ENCODE measurements at places on chromosomes 6 and 20.
A peak's percentile ranks its signal among the peaks of the same experiment; 100 is the strongest.

- no peak for DNase-seq
Measured at GRCh38 chr6:159023893-159024292, 20.9 kb downstream of the TAGAP start.

GRCh38 chr20:36483919-36484808 lies 57.2 kb upstream of the MYL9 start:
- no peak for DNase-seq

DNA sequence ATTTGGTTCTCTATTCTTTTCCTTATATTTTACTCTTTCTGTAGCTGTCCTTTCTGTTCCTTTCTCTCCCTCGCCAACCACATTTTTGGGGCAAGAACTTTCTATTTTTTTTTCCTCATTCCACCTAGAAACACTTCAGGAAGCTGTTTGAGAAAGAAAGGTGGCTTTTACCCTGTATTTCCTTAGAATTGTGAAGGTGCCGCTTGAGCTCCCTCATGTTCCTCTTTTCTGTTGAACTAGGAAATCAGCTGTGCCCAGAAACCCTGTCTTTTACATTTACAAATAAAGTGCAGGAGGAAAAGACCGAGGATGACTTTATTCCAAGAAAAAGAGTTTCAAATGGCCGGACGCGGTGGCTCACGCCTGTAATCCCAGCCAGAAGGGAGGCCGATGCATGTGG lies 38.2 kb downstream of the OR2B2 start:
- DNase-seq = no peak

- DNase-seq = no peak
Measured at GRCh38 chr6:153129873-153130514, 1.1 kb downstream of the RGS17 start.

DNA sequence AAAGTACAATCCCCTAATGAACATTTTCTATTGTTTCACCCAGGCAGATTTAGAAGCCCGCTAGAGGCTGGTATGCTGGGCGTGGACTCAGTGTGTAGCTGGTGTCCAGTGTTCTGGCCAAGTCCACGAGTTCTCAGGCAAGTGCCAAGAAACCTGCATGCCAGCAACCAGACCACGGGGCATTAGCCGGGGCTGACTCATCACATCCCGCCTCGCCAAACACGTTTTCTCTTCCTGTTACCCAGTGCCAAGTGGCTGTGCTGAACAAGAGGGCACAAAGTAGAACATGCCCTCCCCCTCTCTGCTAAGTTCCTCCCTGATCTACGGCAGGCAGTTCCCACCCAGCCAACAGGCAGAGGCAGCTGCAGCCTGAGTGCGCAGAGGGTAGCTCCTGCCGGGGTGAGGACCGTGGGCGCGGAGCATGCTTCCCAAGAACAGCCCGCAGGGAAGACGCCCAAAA lies 29.6 kb downstream of the RAMACL start:
- DNase-seq = peak; percentile 58

- no peak for DNase-seq
Measured at GRCh38 chr20:36307412-36308325, 1.5 kb downstream of the DLGAP4 start.

DNA sequence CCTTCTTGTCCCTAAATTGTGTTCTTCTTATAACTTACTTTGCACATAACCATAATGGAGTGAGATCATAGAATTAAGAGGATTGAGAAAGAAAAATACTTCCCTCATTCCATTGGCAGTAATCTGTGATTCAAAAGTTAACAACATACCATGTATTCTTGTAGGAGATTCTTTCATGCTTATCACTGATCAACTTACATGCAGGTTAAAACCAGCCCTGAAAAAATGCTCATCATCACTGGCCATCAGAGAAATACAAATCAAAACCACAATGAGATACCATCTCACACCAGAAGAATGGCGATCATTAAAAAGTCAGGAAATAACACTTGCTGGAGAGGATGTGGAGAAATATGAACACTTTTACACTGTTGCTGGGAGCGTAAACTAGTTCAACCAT lies 36.5 kb upstream of the GFRAL start:
- DNase-seq = no peak

DNA sequence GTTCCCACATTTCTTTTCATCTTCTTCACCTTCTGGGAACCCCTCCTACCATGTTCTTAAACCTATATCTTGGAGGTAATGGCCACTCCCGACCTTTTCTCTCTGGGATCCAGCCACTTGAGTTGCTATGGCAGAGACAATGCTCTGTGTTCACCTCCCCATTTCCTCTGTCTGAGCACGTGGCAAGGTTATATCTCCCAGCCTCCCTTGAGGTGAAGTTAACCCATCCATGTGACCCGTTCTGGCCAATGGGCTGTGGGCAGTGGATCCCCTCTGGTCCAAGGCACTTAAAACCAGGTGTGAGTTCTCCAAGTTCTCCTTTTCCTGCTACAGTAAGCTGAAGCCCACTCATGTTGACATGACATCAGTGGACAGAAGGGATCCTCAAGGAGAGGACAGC lies 261.4 kb downstream of the LRFN2 start:
- DNase-seq = no peak

DNA sequence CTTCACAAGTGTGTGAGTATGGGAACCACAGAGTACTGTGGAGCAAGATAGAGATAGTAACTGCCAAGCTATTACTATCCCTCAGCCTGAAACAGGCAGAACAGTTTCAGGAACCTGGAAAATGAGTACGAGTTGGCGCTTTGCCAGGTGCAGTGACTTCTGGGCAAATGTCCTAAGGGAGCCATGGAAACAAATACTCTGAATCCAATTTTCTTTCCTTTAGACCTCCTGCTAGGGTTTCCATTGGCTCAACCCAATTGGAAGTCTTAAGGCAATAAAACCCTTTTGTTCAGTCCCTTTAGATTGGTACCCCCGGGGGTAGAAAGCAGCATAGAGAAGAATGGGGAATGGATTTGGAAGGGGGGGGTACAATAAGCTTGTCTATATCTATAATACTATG lies 205.0 kb upstream of the EPHA7 start:
- DNase-seq = no peak

DNA sequence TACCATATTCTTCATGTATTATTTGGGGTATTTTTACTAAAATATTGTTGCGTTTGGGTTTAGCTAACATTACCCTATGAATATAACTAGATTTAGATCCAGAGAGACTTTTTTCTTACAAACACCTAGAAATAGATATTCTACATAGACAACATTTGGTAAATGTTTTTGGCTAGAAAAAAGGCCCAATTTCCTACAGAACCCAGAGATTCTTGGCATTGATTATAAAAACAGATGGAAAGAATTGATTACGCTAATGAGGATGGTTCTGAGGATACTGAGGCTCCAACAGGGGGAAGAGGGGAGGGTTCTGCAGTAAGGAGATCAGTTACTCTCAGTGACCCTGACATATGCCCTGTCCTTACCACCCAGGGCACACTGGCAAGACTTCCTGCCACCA lies 123.2 kb downstream of the IPCEF1 start:
- DNase-seq = no peak

- DNase-seq = no peak
Measured at GRCh38 chr6:27495386-27496135, 22.7 kb upstream of the ZNF184 start.

DNA sequence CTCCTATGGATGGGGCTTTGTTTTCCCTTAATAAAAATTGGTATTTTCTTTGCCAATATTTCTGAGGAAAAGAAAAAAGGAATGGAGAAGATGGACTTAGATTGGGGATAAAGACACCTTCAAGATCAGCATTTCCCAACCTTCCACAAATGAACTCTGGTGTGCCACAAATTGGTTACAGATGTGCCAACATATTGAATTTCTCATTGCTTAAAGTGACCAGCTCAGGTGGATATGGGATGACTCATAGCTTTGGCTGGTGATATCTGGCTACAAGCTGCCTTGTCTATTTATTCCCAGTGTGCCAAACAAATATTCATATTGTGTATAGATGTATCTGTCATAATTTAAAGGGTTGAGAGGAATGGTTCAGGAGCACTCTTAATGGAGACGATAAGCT lies 32.5 kb downstream of the THEMIS start:
- no peak for DNase-seq

GRCh38 chr6:158558415-158559306 lies 1.2 kb upstream of the TMEM181 start:
- no peak for DNase-seq

GRCh38 chr6:108557494-108558371 lies 3.0 kb upstream of the FOXO3 start:
- DNase-seq = peak; percentile 84

DNA sequence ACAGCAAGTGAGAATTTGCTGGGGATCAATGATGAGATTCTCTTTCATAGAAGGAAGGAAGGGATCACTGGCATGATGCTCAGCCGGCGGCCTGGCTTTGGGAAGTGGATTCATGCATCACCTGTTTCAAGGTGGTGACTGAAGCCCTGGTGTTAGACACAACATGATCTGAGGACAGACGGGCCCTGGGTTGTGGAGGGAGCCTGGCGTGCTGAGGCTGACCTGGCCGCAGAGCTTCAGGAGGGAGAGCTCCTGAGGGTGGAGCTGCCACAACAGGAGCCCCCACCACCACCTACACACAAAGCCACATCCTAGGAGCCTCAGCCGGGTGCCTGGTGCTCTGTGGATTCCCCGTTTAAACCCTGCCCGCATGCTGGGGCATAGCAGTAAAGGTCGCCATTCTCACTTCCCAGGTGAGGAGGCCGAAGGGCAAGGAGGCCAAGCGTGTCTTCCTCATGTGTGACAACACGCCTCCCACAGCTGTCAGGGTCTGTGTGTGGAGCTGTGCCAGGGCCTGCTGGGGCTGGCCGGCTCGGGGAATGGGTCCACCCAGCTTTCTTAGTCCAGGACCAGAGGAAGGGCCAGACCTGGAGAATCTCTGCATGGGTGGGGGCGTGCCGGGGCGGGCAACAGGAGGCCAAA lies 107.0 kb downstream of the ERMARD start:
- DNase-seq = no peak

DNA sequence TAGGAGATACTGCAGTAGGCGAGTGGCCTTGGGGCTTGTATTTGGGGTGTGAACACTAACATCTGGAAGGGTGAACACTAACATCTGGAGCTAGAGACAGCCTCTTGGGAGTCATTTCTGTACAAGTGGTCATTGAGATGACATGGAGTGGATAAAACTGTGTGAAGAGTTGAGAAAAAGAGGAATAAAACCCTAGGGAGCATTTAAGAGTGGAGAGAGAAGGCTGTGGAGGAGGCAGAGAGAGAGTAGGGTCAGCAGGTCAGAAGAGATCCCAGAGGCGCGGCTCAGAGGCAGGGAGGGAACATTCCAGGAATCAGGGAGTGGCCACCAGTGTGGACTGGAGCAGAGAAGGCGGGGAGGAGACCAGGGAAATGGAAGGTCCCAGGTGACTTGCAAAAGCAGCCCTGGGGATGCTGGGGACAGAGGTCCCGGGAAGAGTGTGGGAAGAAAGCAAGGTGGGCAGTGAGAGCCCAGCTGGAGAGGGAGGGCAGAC lies 202.0 kb upstream of the RNF24 start:
- DNase-seq = peak; percentile 69

DNA sequence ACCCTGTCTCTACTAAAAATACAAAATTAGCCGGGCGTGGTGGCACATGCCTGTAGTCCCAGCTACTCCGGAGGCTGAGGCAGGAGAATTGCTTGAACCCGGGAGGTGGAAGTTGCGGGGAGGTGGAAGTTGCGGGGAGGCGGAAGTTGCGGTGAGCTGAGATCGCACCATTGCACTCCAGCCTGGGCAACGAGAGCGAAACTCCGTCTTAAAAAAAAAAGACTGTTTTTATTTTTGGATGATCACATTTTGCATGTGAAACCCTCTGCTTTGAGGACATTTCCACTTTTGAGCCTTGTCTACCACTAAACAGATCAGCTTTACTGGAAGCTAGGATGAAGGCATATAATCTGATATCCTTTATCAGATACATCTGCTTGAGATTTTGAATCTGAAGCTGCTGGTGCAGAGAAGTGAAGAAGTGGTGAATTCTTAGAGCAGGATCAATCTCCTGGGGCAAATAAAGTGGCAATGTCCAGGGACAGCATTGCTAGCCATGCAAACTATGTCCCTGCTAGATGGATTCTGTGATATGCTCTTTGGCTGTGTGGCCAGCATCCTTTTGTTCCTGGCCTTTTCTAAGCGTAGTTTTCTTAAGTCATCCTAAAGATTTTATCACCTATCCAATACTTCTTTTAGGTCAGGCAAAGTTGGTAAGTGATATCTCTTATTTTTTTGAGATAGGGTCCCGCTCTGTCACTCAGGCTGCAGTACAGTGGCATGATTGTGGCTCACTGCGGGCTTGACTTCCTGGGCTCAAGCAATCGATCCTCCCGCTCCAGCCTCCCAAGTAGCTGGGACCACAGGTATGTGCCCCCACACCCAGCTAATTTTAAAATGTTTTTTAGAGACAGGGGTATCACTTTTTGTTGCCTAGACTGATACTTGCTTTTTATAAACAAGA lies 23.3 kb downstream of the RBL1 start:
- no peak for DNase-seq

GRCh38 chr6:5338177-5338960 lies 77.1 kb downstream of the FARS2 start:
- no peak for DNase-seq

- DNase-seq = no peak
Measured at GRCh38 chr6:159461998-159462397, 231.0 kb downstream of the SOD2 start.

DNA sequence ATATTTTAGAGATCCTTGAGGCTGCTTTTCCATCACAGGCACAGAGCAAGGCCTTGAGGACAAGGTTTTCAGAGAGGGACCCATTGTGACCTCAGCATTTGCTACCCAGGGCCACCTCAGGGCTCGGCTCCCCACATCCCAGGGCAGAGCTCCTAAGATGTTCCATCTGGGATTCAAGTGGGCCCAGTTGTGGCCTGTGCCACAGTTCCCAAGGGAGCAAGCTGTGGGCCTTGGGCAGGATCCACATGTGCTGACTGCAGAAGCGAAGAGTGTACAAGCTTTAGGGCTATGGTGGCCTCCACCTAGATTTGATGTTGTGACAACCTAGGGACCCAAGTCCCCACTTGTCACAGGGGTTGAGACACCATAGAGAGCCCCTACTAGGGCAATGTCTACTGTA lies 608.1 kb downstream of the HACE1 start:
- DNase-seq = no peak

DNA sequence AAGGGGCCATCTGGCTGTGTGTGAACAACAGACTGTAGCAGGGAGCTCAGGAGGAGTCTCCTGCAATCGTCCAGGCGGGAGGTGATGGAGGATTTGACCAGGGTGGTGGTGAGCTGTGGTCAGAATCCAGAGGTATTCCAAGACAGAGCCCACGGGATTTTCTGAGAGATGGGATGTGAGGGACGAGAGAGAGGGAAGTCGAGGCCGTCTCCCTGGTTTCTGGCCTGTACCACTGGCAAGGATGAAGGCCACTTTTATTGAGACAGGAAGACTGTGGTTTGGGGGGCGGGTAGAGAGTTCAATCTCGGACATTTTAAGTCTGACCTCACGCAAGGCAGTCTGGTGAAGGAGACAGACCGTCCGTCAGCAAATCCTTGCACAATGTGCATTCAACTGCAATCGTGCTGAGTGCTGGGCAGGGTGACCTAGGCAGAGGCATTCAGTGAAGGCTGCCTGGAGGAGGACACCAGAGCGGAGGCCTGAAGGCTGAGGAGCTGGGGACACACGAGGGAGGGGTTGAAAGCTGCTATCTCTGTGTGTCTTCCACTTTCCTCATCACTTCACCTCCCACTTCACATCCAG lies 53.9 kb downstream of the PREX1 start:
- no peak for DNase-seq

GRCh38 chr6:148440877-148441453 lies 98.3 kb downstream of the SASH1 start:
- no peak for DNase-seq
